ENCODE measurements at places on chromosomes 3 and 15. TPM values are rescaled to one million over a fixed set of nuclear protein-coding genes. Genes with fewer than 3 reads are reported as not detected.

Gene CHL1
- total RNA-seq = 0.14 TPM

Gene GPR27
- 9.4 TPM for total RNA-seq

Gene NR2E3
- total RNA-seq = not detected

- DNase-seq = no peak
Measured at GRCh38 chr3:16462679-16463078, 50.8 kb downstream of the RFTN1 start.

DNA sequence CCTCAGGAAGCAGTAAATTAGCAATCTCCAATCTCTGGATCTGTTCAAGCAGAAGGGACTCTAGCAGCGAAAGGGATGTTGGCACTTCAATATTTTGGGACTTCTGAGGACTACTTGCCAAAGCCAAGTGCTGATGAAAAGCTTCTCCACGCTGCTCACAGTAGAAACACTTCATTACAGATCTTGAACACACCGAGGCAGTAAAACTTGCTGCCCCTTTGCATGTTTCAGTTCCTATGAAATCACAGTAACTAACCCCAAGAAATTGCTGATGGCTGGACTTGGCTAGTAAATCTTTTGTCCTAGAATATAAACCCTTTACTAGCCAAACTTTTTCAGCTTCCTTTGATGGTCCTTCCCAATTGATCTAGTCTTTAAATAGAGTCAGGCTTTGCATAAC, 750.5 kb upstream of the GRM7 start:
- DNase-seq = no peak

DNA sequence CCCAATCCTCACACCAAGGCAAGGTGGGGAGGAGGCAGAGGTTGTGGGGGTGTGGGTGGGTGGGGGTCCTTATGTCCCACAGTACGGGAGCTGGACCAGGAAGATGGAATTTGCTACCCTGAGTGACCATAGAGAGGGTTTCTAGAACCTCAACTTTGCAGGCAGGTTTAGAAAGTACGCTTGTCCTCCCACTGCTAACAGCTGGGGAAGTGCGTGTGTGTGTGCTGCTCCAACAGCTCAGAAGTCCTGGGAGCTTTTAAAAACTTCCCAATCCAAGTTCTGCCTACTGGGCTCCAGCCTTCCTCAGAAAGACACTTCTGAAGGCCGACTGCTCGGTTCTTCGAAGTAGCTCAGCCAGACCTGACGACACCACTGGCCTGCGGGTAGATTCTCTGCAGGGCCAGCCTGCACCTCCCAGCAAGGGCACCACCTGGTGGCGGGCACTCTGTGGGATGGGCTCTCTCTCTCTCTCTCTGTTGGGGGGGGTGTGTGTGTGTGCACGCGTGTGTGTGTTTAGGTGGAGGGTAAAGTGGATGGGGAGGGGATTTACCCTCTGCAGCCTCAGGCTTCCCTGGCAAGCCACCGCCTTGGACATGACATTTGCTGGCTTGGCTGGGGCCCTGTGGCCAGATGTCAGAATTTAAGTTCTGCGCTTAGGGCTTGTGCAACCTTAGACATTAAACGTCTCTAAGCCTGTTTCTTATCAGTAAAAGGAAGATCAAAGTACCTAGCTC, 15.6 kb downstream of the TMEM158 start:
- DNase-seq = peak; percentile 58

DNA sequence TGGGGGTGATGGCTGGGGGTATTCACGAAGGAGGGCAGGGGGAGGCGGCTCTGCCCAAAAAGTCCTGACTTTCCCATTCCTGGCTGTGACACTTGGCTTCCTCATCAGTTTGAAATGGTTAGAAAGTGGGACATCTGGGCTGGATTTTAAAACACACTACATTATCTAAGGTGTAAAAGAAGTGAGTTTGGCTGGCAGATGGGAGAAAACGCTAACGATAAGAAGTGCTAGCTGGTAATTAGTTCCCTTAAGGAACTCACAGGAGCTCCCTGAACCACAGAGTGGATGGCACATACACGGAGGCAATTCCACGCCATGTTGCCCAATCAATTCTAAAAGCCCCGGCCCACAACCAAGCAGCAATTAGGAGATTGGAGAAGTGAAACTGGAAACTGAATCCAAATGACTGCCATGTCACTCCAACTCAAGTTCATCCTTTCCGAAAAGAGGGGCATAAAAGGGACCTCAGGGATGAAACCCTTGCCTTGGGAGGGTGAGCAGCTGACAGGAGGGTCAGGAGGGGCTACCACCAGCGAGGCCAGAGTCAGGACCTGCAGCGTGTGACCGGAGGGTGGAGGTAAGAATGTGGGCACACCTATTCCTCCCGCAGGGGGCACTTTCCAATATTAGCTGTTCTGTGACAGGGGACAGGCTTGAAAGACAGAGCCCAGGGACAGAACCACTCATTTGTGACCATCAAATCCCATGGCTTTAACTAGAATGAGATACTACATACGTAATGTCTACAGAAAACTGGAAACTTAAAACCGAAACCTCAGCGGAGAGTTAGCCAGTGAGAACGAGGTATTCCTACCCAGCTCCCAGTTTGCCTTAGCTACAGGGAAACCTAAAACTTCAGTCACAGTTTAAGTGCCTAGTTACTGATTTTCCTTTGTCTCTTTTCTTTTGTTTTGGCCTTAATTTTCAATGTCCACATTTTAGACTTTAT, 95.3 kb upstream of the OXTR start:
- DNase-seq = no peak

DNA sequence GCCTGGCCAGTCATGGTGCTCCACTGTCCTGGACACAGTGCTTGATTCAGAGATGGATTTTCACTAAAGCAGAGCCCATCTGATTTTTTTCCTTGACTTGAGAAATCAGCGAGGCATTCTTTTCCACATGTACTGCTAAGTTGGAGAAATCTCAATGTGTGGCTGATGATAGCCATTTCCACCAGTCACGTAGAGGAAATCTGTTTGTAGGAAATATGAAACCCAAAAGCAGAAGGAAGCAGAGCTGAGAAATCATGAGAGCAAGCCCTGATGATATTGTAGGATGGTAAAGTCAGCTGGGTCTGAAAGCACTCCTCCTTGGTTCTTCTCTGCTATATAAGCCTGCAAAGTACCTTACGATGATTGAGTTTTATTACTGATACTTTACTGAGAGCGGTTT, 1233.4 kb downstream of the ROBO2 start:
- no peak for DNase-seq
